GM20000 (cell line): ENCODE measurements at places on chromosomes 6 and 20.

GRCh38 chr6:14499841-14500240, 382.3 kb downstream of the CD83 start:
- no peak for DNase-seq

DNA sequence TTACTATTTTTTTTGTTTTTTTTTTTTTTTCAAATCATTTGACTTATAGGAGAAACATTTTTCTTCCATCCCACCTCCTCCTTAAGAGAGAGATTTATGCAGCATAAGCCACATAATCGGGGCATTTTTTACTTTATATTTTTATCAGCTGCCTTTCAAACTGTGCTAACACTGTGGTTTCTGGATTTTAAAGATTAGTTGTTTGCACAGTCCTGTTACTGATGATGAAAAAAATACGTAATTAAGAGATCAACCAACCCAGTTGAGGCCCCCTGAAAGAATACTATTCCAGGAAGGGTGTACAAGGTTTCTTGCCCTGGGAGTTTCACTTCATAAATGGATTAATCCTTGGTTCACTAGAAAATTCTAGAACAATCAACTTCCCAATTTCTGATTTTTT, 68.3 kb downstream of the MMS22L start:
- DNase-seq = no peak

DNA sequence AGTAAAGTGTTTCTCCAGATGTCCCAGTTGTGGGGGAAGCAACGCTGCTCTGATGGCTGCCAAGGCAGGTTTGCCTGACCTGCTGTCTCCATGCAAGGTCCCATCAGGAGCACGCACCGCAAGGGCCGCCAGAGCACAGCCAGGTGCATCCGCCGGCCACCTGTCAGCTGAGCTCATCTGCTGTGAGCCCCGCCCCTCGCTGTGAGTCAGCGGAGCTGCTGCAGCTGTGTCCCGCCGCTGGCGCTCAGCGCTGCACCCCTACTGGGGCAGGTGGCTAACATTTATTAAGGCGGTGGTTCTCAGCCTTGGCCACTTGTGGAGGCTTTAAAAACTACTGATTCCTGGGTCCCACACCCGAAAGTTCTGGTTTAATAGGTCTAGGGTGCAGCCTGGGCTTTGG, 225.7 kb downstream of the UST start:
- peak; percentile 26 for DNase-seq

GRCh38 chr6:43389730-43390295, 20.4 kb upstream of the ZNF318 start:
- DNase-seq = no peak

DNA sequence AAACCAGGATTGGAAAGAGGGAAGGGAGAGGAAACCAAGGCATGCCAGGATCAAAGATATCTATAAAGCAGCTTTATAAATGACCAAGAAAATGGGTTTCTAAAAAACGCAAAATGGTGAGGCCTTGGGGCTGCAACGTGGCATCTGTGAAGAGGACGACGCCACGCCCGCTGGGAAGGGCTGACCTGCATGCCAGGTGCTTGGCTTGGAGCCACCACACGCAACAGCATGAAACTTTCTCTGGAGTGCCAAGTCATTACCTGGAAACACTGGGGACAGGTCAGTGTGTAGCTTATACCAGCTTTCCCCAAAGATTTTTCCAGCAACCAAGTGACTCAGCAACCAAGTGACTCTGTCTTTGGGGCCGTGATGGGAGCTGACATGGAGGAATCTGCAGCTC, 82.5 kb downstream of the POPDC3 start:
- DNase-seq = no peak
